ENCODE measurements at places on chromosomes 16 and 17.

DNA sequence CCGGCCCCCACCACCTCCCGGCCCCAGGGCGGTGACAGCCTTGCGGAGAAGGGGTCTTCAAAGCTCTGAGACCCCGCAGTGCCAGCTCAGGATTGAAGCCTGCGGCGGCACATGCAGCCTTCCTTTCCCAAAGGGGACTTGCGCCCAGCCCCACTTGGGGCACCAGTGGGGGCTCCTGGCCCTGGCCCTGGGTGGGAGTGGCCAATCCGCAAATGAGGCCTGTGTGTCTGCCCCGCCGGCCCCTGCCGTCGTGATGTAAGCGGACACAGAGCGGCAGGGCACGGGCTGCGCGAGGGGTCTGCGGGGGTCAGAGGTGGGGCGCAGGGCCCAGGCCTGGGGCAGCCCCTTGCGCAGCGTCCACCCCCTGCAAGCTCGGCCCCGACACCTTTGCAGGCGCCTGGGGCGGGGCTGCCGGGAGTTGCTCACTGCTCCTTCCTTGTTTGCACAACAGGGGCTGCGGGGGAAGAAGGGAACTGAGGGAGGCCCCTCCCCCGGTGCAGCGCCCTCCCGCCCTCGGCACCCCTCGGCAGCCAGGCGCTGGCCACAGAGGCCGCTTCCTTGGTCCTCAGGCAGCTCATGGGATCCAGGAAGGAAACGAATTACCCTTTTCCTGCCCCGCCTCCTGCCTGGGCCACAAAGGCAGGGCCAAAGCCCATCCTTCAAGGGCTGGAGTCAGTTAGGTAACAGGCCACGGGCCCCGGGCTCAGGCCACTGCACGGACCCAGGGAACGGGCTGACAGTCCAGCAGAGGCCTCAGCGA lies 2.9 kb downstream of the SLC16A3 start:
- peak; percentile 41 for DNase-seq

DNA sequence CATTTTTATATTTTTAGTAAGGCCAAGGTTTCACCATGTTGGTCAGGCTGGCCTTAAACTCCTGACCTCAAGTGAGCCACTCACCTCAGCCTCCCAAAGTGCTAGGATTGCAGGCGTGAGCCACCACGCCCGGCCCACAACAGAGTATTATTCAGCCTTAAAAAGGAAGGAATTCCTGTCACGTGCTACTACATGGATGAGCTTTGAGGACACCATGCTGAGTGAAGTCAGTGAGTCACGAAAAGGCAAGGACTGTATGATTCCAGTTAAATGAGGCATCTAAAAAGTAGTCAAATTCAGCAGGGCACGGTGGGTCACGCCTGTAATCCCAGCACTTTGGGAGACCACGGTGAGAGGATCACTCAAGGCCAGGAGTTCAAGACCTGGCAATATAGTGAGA lies 9.7 kb downstream of the CSF3 start:
- DNase-seq: no peak

DNA sequence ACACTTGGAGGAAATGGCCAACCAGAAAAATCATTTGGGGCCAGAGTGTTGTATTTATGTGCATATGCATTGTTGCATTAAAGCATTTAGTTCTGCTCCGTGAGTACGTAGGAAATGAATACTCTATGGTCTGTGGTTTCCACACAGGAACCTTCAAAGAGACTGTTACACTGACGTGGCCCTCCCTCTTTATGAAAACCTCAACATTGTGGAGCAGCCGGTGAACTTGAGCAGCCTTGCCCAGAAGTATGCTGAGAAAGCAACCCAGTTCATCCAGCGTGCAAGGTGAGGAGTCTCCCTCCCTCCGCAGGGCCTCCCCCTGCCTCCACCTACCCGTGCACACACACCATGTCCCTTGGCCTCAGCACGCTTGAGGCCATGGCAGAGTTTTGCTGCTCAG lies 65.2 kb downstream of the ARSG start:
- peak; percentile 47 for DNase-seq

GRCh38 chr16:65318138-65318537 lies 196.3 kb upstream of the CDH11 start:
- no peak for DNase-seq

DNA sequence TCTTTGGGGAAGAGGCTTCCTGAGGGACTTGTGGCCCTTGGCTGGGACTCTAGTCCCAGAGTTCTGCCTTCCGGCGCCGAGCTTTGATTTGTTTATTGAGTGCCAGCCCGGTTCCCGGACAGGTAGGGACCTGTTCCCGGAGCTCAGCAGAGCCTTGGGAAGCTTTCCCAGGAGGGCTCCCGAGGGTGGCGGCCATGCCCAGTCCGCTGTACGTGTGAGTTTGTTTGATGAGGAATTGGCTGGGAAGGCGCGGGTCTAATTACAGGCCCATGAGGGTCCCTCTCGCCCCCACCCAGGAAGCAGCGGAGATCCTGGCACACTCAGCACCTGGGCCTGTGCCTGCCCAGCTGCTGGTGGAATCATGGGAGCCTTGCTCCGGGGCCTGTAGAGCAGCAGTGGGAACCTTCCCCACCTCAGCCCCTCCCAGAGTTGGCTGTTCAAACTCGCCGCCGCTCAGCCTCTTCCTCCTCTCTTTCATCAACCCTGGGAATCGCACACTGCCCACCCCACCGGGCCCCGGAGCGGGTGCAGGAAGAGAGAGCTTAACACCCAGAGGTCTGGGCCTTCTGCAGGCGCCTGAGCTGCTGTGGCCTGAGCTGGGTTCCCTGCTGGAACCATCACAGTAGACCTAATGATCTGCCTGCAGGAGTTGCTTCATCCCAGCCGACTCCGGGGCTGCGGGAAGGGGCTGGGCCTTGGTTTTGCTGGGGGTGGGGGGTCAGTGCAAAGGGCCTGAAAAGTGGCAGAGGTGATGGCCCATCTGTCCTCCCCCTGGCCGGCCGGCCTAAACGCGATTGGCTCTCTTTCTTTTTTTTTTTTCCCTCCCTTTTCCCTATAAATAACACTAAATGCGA lies 313.7 kb downstream of the SEC14L1 start:
- no peak for DNase-seq

Measured in stimulated activated CD8-positive, alpha-beta memory T cell treated with anti-CD3 and anti-CD28 coated beads, Interleukin-7, amount 100 ng/mL, for 4 hours (primary cell).